ENCODE measurements at places on chromosomes 4 and X. TPM values are rescaled to one million over a fixed set of nuclear protein-coding genes. Genes with fewer than 3 reads are reported as not detected.

The IRS4 gene
- total RNA-seq: not detected

The AADAT gene
- 9.0 TPM for total RNA-seq

The RTL3 gene
- total RNA-seq: 0.29 TPM

The TREX2 gene
- 2.3 TPM for total RNA-seq

Data from LHCN-M2 (cell line).